ENCODE measurements at places on chromosomes 11 and 22.

GRCh38 chr11:4523666-4524065 is 21.3 kb upstream of the OR52M1 start:
- no peak for DNase-seq

GRCh38 chr11:76654298-76654851 is 16.2 kb downstream of the LRRC32 start:
- DNase-seq, result peak; percentile 75

DNA sequence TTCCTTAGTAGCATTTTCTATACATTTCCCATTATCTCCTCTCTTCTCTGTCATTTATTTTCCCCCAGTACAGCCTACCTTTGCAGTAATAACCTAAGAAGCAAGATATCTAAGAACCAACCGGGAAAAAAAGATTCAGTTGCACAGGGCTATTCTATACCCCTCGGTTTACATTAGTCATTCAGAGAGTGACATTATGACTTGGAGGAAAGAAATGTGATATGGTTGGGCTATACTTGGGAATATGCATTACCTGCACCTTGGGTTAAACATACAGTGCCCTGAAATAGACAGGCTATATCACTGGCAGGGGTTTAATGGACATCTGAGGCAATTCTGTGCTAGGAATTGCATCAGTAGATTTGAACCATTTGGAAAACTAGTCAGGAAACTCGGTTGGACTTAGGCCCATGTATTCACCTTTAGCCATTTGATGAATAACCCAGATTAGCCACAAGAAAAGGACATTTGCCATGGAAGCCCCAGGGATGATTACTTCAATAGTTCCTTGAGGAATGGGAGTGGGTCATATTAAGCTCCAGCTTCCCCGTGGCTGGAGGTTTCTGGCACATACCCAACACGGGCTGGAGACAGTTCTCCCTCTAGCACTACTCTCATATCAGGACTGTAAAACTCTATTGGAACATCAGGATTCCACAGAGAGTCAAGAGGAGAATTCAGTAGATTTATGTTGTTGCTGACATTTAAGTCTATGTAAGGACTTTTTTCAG is 973.2 kb downstream of the NTM start:
- no peak for DNase-seq

- no peak for DNase-seq
Observed at GRCh38 chr11:125215976-125216375, 51.4 kb downstream of the PKNOX2 start.

GRCh38 chr11:57786436-57786835 is 24.8 kb downstream of the CTNND1 start:
- DNase-seq, result no peak

DNA sequence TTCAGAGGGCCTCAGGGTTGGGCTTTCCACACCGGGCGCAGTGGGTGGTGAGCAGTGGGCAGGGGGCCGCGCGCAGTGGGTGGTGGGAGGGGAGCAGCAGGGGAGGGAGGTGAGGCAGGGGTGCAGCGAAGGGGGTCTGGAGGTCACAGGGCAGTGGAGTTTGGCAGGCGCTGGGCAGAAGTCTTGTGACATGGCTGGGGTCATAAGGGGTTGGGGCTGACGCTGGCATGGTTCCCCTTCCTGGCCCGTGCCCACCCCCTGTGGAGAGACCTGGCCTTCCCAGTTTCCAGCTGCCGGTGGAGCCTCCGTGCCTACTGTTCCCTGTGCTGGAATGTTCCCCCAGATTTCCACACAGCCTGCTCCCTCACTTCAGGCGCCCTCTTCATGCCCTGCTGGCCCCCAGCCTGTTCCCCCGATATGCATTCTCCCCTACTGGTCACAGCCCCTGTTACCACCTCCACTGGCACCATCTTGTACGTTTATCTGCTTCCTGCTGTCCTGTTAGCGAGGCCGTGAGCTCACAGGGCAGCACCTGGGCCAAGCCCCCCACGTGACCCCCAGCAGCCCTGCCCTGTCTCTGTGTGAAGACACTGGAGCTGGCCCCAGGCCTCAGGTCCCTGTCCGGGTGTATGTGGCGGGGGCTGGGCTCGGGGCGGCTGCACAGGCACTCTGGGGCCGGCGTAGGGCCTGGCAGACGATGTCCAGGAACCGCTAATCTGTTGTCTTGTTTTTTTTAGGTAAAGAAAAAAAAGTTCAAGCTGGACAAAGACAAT is 111.6 kb downstream of the KCNQ1OT1 start:
- DNase-seq, result no peak

- no peak for DNase-seq
Observed at GRCh38 chr11:118620529-118621070, 13.2 kb downstream of the PHLDB1 start.

DNA sequence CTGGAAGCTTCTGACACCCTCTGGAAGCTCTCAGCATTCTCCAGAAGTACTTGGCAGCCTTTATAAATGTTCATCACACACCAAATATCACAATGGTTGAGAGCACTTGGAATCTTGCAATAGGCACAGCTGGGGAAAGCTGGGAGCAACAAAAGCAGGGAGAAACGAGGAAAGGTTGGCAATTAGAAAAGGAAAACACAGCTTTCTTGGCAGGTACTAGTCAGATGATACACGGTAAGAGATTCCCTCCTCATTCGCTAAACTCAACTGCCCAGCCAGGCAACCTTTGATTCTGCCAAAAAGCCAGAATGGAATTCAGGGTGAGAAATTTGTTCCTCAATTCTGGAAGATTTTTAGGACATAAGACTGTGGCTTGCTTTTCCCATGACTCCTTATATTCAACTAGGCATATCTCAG is 576.9 kb upstream of the ANO5 start:
- DNase-seq, result no peak

- DNase-seq, result no peak
Observed at GRCh38 chr11:69376155-69377028, 82.4 kb downstream of the MYEOV start.

- DNase-seq, result no peak
Observed at GRCh38 chr11:121561240-121561639, 108.5 kb upstream of the SORL1-AS1 start.

DNA sequence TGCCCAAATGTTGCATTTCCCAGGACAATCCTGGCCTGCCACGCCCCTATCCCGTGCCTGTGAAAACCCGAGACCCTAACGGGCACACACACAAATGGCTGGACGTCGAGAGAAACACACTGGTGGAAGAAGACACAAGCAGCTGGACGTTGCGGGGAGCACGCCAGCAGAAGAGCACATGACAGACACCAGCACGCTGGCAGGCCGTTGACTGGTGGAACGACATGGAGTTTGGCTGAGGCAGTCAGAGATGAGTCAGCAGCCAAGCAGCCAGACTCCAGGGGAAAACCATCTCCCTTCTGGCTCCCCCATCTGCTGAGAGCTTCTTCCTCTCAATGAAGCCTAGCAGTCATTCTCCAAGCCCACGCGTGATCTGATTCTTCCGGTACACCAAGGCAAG is 606.7 kb upstream of the LRRC4C start:
- DNase-seq, result peak; percentile 71

All from brain microvascular endothelial cell (primary cell).